CD4-positive, alpha-beta T cell treated with Interleukin-15 for 1 hour (primary cell): ENCODE measurements at places on chromosomes 2 and 18.

DNA sequence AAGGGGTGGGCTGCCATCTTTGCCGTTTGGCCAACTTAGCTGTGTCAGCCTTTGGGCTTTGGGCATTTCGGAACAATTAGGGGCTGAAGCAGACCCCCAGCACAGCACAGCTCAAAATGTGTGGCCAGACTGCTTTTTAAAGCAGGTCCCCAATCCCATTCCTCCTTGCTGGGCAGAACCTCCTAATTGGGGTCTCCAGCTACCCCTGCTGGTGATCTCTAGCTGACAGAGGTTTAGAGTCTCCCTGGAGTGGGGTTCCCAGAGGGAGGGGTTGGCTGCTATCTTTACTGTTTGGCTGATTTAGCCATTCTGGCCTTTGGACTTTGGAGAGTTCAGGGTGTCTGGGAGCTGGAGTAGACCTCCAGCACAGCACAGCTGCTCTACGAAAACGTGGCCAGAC, 71.5 kb upstream of the LHCGR start:
- no peak for DNase-seq

DNA sequence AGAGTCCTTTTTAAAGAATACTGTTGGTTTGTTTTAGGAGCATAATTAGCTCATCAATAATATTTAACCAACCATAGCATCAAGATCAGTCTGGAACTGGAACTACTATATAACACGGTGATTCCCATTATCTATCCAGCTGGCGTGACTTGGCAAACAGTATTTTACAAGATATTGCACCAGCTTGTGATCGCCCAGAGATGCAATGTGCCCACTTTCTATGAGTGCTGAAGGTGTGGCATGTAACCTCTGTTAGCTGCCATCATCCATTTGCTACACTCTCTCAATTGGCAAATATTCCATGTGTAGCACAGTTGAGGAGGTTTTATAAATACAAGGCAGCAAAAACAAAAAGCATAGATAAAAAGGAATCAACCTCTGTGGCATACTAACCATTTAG, 64.9 kb downstream of the FIGN start:
- no peak for DNase-seq

- no peak for DNase-seq
Measured at GRCh38 chr2:94996305-94997100, 29.0 kb upstream of the MAL start.

- no peak for DNase-seq
Measured at GRCh38 chr2:830419-831224, 120.0 kb upstream of the SNTG2 start.

GRCh38 chr2:82257796-82258555, 1953.4 kb upstream of the LRRTM1 start:
- no peak for DNase-seq

- DNase-seq = no peak
Measured at GRCh38 chr2:23756593-23757292, 170.2 kb downstream of the ATAD2B start.

GRCh38 chr2:172380436-172381274, 46.7 kb upstream of the ITGA6 start:
- DNase-seq = peak; percentile 25

GRCh38 chr2:169080250-169081069, 11.1 kb downstream of the DHRS9 start:
- peak; percentile 43 for DNase-seq

DNA sequence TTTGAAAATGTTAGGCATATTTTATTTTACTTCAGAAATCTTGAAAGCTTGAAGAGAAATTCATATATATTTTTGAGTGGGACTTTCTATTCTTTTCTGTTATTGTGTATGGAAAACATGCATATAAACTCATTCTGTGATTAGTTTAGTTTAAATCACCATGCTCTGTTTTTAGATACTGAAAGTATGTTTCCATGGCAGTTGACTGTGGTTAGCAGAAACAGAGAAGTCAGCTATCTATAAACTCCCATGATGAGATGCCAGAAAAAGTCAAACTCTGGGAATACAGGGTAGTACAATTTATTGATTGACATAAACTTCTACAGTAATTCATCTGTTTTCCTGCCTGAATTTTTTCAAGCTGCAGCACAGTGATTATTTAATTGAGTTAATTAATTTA, 905.3 kb upstream of the VRK2 start:
- no peak for DNase-seq

- DNase-seq = no peak
Measured at GRCh38 chr2:45743531-45744396, 92.3 kb downstream of the PRKCE start.

DNA sequence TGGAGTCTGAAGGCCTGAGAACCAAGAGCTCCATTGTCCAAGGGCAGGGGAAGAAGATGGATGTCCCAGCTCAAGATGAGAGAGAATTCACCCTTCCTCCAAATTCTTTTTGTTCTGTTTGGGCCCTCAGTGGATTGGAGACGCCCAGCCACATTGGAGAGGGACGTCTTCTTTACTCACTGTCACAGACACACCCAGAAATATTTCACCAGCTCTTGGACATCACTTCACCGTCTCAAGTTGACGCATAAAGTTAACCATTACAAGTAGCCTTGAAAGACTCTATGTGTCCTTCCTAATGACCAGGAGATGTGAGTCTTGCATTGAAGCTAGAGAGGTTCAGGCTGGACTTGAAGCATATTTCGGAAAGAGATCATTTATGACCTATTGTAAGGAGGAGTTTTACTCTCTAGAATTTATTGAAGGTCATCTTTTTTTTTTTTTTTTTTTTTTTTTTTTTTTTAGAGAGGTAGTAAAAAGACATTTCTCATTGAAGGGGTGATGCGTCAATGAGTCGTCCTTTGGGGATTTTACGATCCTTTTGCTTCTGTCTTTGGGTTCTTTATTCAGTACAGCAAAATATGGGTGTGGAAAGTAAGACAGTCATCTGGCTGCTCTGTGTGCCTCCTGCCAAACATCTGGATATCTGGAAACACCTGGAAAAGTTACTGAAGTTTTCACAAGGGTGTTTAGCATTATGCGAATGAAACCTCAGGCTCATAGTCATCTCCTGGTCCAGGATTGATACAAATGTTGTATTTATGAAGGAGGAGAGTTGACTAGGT, 118.1 kb downstream of the PRPF40A start:
- no peak for DNase-seq

GRCh38 chr2:12363138-12363537, 353.6 kb upstream of the TRIB2 start:
- DNase-seq = no peak

GRCh38 chr2:172198908-172199307, 96.2 kb upstream of the DLX2 start:
- DNase-seq = no peak

- no peak for DNase-seq
Measured at GRCh38 chr18:42067518-42067917, 112.5 kb downstream of the PIK3C3 start.

DNA sequence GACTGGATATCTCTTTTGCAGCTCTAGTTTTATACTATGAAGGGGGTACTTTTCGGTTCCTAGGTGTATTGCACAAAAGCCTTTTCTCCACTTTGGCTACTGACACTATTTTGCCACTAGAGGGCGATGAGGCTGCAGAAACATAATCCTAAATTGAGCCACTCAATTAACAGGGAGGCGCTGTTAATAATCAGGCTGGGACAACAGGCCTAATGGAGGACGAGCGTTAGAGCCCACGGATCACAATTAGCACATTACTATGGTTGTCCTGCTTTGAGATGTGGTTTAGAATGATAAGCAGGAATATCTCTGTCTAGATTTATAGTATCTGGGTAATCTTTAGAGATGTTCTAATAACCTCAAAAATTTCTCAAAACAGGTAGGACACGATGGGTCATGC, 62.2 kb upstream of the PMAIP1 start:
- DNase-seq = peak; percentile 49

DNA sequence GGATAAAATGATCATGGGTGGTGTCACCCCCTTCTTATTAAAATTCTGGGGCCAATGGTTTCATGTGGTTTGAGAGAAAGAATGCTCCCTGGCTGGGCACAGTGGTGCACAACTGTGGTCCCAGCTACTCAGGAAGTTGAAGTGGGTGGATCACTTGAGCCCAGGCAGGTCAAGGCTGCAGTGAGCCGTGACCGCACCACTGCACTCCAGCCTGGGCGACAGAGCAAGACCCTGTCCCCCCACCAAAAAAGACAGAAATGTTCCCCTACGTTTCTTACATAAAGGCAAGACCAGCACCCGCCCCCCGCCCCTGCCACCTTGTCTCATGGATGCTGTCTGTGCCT, 53.0 kb upstream of the ID2 start:
- no peak for DNase-seq

DNA sequence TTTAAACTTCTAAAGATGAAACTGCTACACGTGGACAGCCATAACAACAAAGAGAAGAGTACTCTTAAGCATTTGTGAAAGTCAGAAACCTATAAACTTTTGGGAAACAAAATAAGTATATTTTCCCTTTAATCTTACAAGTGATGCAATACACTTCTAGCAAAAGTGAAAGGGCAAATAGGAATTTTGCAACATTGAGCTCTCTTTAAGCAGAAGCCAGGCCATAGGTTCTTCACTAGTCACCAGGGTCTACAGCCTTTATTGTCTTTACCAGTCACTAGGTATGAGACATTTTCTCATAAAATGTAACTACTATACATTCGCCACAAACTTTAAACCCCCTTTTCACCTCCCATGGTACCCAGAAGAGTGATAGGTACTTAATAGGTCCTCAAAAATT, 37.5 kb downstream of the SCN1A start:
- DNase-seq = no peak

DNA sequence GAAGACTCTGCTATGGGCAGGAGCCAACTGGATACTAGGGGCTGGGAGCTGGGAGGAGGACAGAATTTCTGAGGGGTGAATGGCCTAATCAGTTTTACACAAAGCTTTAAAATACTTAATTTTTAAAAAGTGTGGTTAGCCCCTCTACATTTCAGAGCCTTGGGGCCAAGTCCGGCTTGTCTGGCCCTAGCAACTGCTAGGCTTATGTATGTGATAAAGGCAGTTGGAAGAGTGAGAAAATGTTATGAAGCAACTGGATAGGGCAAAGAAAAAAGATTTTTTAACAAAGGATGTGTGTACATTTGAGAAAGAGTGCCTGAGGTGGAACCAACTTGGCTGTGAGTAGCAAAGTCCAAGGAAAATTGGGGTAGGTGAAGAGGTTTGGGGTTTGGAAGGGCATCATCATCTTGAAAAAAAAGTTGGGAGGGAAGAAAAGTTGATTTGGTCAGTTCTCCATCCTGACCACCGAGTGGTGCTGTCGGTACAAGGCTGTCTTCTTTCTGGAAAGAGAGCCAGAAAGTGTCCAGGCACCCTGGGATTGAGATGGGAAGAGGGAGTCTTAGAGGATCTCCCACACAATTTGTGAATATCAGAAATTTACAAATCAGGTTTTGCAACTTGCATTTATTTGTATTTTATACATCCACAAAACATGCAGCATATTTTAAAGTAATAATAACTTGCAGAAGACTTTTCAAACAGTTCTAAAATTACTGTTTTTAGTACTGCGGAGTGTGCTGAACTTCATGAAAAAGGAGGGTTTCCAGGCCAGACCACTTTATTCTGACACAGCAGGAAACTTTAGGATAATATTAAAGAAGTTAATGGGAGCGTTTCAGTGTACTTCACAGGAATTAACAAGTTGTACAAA, 10.5 kb upstream of the CDK15 start:
- no peak for DNase-seq

GRCh38 chr2:64852771-64853241, 136.4 kb upstream of the SLC1A4 start:
- peak; percentile 59 for DNase-seq

- no peak for DNase-seq
Measured at GRCh38 chr2:232008907-232009638, 47.6 kb downstream of the DIS3L2 start.

- no peak for DNase-seq
Measured at GRCh38 chr2:85178154-85178553, 45.0 kb downstream of the TCF7L1 start.

GRCh38 chr2:149075105-149075504, 36.6 kb downstream of the LYPD6B start:
- DNase-seq = no peak

- no peak for DNase-seq
Measured at GRCh38 chr2:233832869-233833311, 21.4 kb downstream of the HJURP start.

DNA sequence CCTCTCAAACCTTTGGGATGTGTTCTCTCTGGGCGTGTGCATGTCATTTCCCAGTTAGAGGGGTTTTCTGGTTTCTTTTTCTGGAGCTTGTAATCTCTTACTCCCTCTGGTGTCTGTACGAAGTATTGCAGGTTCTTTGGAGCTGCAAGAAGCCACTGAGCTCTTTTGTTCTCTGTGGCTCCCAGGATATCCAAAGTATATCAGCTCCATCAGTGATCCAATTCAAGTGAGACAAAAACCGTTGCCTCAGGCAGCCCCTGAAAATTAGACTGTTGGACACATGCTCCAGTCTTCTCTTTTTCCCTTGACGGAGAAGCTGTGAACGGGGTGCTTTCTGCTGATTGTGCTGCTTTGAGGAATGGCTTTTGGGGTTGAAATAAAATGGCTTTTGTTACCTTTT, 59.0 kb upstream of the LDLRAD4 start:
- no peak for DNase-seq

DNA sequence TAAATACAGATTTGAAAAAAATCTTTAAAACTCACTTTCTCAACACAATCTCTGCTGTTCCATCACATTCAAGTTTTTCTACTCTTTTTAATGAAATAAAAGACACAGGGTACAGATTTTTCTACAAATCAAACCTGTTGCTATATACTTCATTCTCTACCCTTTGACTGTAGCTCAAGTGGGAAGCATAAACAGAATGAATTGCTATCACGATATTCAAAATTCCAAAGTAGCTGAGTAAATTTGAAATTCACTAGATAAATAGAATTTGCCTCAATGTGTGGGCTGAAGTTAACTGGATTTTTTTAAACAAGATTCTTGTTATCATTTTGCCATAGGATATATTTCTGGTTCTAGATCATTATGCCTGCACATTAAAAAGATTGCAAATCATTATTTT, 185.9 kb downstream of the ZNF521 start:
- DNase-seq = no peak

DNA sequence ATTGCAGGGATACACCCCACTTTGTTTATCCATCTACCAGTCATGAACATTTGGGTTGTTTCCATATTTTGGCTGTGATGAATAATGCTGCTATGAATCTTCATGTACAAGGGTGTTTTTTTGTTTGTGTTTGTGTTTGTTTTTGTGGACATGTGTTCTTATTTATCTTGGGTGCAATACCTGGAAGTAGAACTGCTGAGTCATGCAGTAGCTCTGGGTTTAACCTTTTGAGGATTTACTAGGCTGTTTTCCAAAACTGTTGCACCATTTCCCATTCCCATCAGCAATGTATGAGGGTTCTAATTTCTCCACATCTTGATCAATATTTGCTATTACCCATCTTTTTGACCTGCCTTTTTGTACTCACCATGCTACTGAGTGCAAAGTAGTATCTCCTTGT, 140.0 kb upstream of the CYP1B1 start:
- no peak for DNase-seq
